Endothelial cell of umbilical vein (primary cell): ENCODE measurements at places on chromosomes 7 and 10. TPM values are rescaled to one million over a fixed set of nuclear protein-coding genes. Genes with fewer than 3 reads are reported as not detected.
A peak's percentile ranks its signal among the peaks of the same experiment; 100 is the strongest.

GRCh38 chr10:109624939-109625338 lies 298.4 kb downstream of the XPNPEP1 start:
- H3K36me3 ChIP-seq, result no peaks in the 10 kb centered on the region
- H3K27me3 ChIP-seq, result no peaks in the 10 kb centered on the region
- no peak overlapping the region for H3K4me3 ChIP-seq
- no peak for DNase-seq

DNA sequence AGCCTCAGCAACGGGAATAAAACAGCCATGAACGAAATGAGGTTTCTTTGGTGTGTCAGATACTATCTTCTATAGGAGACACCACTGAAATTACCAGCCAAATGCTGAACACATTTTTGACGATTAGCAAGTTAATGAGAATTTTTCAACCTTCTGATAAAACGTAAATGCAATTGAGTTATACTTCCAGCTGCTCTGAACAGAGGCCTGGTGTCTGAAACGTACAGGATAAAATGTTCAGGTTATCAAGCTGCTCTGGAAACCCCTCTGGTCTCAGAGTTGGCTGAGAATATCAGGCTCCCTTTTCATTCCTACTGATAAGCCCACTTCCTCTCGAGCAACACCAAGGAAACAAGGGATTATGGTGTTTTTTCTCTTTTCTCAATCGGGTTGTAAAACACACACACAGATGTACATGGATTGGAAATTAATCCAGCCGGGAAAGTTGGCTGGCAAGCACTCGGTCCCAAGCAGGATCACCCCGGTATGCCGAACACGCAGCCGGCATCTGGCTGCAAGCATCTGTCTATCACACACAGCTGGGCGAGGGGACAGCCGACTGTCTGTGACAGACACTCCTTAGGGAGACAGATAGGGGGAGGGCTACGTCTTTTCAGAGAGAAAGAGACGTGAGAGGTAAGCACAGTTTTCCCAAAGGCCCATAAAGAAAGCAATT lies 171.8 kb downstream of the PRKAG2 start:
- no peaks in the 10 kb centered on the region for H3K4me1 ChIP-seq
- DNase-seq, result no peak
- no peak overlapping the region for H3K27ac ChIP-seq
- H3K27me3 ChIP-seq, result no peaks in the 10 kb centered on the region

- H3K4me1 ChIP-seq, result peaks cover 5% of the 10 kb centered on the region
- H3K36me3 ChIP-seq, result no peaks in the 10 kb centered on the region
- H3K27me3 ChIP-seq, result peaks cover 21% of the 10 kb centered on the region
- H3K4me3 ChIP-seq, result no peak overlapping the region
- no peak overlapping the region for H3K27ac ChIP-seq
- no peak for DNase-seq
Measured at GRCh38 chr7:112395893-112396292, 54.4 kb upstream of the IFRD1 start.

DNA sequence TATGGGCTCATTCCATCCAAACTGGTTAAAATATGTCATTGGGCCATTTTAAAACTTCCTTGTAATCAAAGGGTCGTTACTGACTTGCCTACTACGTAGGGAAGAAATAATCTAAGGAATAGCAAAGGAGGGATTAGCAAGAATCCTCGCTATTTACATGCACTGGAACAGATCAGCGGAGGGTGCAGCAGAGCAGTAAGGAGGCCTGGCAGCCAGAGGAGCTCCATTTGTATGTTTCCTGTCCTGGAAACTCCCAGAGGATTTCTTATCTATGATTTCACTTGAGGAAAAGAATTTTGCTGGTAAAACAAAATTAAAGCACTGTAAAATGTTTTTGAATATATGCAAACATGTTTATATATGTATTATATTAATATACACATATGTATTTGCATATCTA lies 107.3 kb downstream of the TPK1 start:
- H3K4me1 ChIP-seq, result no peaks in the 10 kb centered on the region
- no peak for DNase-seq
- H3K27ac ChIP-seq, result no peak overlapping the region
- H3K36me3 ChIP-seq, result no peaks in the 10 kb centered on the region
- no peaks in the 10 kb centered on the region for H3K27me3 ChIP-seq

DNA sequence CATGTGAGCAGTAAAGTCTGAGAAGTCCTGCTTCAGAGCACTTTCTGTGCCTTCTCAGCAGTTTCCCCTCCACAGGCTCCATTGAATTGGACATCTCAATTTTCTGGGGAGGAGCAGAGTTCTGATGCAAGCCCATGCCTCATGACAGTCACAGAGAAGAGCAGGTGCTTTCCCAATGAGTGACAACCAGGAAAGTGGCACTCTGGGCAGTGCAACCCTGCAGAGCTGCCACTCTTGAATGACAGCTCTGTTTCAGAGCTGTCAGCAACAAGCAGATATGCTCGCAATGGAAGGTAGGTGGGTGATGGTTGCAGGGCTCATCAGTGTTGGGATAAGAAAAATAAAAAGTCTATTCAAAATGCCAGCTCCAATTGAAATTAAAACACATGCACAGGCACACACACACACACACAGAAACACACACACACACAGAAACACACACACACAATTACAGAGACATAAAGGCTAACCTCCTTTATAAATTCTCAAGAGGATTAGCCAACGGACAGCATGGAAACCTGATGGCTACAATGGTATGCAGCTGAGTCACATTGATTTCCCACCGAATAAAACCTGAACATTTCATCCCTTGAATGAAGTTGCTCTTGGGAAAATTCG lies 50.5 kb downstream of the C10orf67 start:
- no peaks in the 10 kb centered on the region for H3K36me3 ChIP-seq
- no peak for DNase-seq
- no peak overlapping the region for H3K27ac ChIP-seq
- H3K4me3 ChIP-seq, result no peak overlapping the region
- H3K27me3 ChIP-seq, result no peaks in the 10 kb centered on the region
- no peaks in the 10 kb centered on the region for H3K4me1 ChIP-seq

GRCh38 chr10:15168786-15169554 lies 477 bp upstream of the NMT2 start:
- no peak overlapping the region for H3K27ac ChIP-seq
- DNase-seq, result peak; percentile 87
- no peak overlapping the region for H3K4me3 ChIP-seq
- no peaks in the 10 kb centered on the region for H3K27me3 ChIP-seq

DNA sequence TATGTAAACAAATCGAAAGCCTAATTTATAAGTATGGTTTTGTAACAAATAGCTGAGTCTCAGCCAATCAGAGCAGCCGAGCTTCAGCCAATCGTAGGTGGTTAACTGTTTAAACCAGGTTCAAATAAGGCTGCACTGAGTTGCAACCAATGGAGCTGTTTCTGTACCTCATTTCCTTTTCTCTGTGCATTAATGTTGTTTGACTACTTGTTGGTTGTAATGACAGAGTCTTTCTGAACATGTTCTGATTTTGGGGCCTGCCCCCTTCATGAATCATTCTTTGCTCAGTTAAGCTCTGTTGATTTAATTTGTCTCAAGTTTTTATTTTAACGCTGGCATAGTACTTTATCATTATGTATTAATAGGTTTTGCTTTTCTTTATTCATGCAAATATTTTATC lies 14.6 kb downstream of the OTUD1 start:
- no peak overlapping the region for H3K4me3 ChIP-seq
- H3K4me1 ChIP-seq, result peaks cover 4% of the 10 kb centered on the region
- no peaks in the 10 kb centered on the region for H3K36me3 ChIP-seq
- H3K27ac ChIP-seq, result no peak overlapping the region
- DNase-seq, result no peak
- no peaks in the 10 kb centered on the region for H3K27me3 ChIP-seq

DNA sequence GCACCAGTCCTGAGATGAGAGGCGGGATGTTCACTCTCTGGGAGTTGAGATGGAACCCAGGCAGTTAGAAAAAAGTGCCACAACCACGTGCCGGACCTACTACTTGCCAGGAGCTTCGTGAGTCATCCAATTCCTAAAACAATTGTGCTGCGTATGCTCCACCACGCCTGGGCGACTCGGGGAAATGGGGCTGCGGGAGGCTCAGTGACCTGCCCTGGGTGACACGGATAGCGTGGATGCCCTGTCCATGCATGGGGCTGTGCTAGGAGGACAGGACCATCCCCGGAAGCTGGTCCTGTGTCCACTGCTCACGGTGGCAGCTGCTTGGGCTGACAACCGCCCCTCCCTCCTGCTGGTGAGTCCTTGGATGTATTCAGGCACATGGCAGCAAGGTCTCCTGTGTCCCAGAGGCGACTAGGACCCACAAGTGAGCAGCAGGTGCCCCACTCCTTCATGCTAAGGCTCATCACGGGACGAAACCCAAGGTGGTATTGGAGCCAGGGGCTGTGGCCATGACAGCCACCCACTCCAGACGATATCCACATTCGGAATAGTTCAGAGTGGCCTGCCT lies 90.4 kb downstream of the BMS1 start:
- no peaks in the 10 kb centered on the region for H3K4me1 ChIP-seq
- DNase-seq, result no peak
- no peak overlapping the region for H3K4me3 ChIP-seq
- no peaks in the 10 kb centered on the region for H3K27me3 ChIP-seq
- H3K36me3 ChIP-seq, result no peaks in the 10 kb centered on the region

DNA sequence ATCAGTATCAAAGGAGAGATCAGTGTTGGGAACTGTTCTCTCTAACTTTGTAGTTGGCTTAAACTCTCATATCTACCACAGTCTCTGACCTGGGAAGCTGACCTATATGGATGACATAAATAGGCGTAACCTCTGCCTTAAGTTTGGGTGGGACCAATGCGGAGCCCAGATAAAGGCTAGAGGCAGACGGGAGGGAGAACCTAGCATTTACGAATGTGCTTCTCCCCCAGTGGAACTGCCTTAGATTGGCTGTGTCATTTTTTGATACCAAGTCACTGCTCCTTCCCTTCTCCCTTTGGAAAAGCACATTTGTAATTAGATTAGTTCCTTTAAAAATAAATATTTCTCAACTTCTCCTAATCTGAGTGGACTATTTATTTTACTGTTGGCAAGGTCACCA lies 23.7 kb upstream of the LRRN3 start:
- H3K4me3 ChIP-seq, result no peak overlapping the region
- H3K27me3 ChIP-seq, result no peaks in the 10 kb centered on the region
- H3K27ac ChIP-seq, result no peak overlapping the region
- DNase-seq, result no peak
- no peaks in the 10 kb centered on the region for H3K4me1 ChIP-seq

DNA sequence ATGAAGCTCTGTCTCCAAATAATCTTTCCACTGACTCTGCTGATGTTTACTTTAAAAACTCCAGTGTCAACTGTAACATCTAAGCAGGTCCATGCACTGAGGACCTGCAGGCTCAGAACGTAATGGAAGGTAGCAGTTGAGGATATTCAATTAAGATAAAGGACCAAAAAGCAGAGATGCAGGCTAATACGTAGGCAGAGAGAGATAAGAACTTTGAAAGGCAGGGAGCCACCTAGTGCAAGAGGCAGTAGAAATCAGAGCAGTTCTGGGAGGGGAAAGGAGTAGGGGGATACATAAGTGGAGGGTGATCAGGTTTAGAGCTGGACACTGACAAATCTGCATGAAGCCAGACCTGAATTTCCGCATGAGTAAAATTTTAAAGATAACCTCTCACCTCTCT lies 114.5 kb upstream of the POM121L12 start:
- no peaks in the 10 kb centered on the region for H3K27me3 ChIP-seq
- DNase-seq, result no peak
- H3K36me3 ChIP-seq, result no peaks in the 10 kb centered on the region

DNA sequence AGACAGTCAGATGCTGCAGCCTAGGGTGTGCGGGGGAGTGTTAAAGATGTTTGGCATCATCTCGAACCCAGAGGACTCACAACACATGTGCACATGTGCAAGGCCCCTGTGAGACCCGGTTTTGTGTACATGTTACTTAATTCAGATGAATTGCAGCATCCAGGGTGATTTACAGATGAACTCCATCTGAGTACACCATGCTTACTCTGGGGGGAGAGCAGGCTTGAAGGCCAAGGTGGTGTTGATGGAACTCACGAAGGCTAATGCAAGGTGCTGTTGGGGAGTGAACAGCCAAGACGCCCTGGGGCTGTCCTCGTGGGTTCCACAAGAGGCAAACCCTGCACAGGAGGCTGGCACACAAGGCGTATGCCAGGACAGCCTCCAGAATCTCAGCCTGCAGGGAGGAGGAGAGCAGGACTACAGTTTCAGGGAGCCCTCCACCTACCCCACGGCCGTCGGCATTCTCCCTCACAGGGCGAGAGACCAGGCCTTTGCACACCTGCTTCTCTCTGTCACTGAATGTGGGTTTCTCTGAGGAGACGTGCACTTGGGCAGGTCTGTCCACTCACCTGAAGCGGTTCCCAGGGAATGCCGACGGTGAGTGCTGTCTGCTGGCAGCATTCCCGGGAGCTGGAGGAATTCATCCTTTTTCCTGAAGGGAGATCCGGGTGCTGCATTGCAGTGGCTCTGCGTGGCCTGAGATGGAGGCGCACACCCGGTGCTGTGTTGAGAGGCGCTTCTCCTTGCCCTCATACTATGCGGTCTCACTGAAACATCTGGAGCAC lies 178.5 kb upstream of the RNF32 start:
- no peaks in the 10 kb centered on the region for H3K27me3 ChIP-seq
- no peak overlapping the region for H3K4me3 ChIP-seq
- no peaks in the 10 kb centered on the region for H3K36me3 ChIP-seq
- DNase-seq, result no peak
- H3K4me1 ChIP-seq, result no peaks in the 10 kb centered on the region

GRCh38 chr7:79531116-79531515 lies 77.6 kb upstream of the MAGI2 start:
- DNase-seq, result no peak
- H3K27me3 ChIP-seq, result no peaks in the 10 kb centered on the region
- no peak overlapping the region for H3K4me3 ChIP-seq
- H3K36me3 ChIP-seq, result no peaks in the 10 kb centered on the region
- no peak overlapping the region for H3K27ac ChIP-seq

DNA sequence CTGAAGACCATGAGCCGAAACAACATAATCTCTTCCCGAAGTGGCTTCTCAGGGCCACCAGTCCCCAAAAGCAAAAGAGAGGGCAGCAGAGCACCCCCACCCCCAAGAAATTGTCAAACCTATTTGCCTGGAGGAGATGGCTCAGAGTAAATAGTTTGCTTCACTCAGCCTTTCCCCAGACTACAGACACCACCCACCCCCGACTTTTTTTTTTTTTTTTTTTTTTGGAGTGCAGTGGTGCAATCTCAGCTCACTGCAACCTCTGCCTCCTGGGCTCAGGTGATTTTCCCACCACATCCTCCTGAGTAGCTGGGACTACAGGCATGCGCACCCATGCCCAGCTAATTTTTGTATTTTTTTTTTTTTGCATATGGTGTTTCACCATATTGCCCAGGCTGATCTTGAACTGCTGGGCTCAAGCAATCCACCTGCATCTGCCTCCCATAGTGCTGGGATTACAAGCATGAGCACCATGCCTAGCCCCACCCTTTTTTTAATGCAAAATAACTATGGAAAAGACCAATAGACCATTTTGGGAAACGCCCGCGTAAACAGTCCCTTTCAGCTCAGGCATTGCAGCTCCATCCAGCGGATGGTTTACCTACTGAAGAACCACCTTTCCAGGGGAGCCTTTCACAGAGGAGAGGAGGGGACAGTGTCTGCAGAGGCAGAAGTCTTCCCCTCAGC lies 9.7 kb downstream of the ZMIZ1 start:
- peaks cover 16% of the 10 kb centered on the region for H3K4me1 ChIP-seq
- no peak overlapping the region for H3K4me3 ChIP-seq
- DNase-seq, result no peak

CALHM3 gene
- total RNA-seq, result not detected in 2 replicates

ANXA8 gene
- not detected in 2 replicates for total RNA-seq

TMEM60 gene
- 15.0 and 15.8 TPM in 2 replicates for total RNA-seq

FFAR4 gene
- total RNA-seq, result not detected in 2 replicates

SYNPO2L gene
- total RNA-seq, result not detected in 2 replicates

NPY4R gene
- not detected in 2 replicates for total RNA-seq

BAG3 gene
- 65.4 and 66.7 TPM in 2 replicates for total RNA-seq

SORCS1 gene
- total RNA-seq, result not detected in 2 replicates

ZDHHC6 gene
- total RNA-seq, result 41.9 and 42.1 TPM in 2 replicates

EVX1 gene
- total RNA-seq, result not detected in 2 replicates
